Putamen (tissue), 1 donor: ENCODE measurements at places on chromosomes 6 and 20.

DNA sequence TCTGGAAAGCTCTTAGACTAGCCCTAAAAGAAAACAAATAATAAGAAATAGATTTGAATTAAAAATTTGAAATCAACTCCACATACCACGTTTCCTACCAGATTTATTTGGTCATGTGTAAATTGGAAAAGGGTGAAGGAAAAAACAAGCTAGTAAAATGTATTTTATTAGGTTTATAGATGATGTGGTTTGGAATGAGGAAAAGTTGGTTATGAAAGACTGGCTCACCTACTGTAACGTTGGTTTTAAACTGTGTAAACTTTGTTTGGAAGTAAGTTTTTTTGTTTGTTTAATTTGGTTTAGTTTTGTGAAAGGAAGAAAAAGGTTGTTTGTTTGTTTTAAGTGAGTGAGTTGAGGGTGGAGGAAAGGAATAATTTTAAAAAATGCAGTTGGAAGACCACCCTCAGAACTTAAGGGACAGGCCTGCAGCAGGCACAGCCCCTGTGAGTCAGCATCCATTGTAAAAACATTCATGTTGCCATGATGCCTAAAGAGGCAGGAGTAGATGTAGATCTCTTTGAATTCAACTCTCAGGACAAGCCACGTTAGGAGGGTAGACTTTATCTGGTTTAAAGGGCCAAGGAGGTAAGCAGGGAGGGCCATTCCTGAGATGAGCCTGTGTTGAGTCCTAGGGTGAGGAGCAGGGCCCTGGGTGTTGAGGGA, 93.7 kb upstream of the SCGN start:
- no peak for DNase-seq

- no peak for DNase-seq
Observed at GRCh38 chr20:47701612-47702011, 83.7 kb downstream of the SULF2 start.

DNA sequence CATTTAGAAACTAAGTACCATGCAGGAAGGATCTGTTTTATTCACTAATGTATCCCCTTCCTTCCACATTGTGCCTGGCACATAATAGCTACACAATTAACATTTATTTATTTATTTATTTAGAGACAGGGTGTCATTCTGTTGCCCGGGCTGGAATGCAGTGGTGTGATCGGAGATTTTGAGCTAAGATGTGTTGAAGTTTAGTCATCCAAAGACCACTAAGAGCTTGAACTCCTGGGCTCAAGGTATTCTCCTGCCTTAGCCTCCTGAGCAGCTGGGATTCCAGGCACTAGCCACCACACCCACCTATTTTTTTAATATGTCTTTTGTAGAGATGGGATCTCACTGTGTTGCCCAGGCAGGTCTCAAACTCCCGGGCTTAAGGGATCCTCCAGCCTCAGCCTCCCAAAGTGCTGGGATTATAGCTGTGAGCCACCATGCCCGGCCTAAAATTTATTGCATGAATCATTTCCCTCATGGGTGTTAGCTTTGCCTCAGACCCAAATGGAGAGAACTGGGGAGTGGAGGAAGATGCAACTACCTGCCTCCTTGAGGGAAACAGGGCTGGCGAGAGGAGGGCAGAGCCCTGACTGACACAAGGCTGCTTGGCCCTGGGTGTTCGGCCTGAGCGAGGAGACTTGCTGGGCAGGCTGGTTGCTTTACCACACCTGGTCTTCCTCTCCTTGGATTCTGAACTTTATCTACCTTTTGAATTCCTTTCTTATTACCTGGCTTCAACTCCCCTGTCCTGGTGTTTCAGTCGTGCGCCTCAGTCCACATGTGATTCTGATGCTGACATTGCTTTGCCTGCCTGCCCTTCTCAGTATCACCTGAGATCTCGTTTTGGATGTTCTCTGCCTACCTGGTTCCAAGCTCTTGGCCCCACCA, 1.7 kb upstream of the DYNLT1 start:
- DNase-seq, result no peak

- no peak for DNase-seq
Observed at GRCh38 chr6:28811873-28812272, 111.9 kb downstream of the TRIM27 start.

GRCh38 chr20:63552481-63553249, 1.3 kb upstream of the FNDC11 start:
- no peak for DNase-seq

DNA sequence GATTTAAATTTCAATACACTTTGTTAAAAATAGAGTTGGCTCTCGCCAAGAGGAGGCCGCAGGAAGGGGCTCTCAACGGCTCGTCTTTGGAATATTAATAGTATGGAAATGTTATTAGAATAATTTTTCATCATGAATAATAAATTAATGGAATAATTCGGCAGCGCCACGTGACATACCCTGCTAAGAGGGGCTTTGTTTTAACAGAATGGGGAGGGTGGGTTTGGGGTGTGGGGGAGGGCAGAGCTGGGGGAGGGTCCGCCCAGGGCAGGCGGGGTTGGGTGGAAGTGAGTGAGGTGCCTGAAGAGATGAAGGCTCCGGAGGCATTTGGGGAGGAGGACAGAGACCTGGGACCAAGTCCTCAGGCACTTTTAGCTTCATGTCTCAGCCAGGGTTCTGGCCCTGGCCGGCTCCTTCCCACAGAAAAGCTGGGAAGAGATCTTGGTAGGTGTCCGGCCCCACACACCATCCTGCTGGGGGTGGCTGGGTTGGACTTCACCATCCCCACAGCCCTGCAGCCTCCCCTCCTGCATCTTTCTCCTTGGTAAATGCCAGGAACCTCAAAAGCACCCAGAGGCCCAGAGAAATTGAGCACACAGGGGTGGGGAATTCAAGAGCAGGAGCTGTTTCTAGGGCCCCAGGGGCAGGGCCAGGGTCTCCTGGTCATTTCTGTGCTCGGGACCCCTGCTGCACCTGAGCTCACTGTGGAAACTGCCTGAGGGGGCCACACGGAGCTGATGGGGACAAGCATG, 93.6 kb upstream of the BHLHE23 start:
- no peak for DNase-seq

- DNase-seq, result no peak
Observed at GRCh38 chr6:107485157-107485556, 4.8 kb upstream of the SOBP start.

- DNase-seq, result no peak
Observed at GRCh38 chr6:125267806-125268523, 33.8 kb downstream of the HDDC2 start.

DNA sequence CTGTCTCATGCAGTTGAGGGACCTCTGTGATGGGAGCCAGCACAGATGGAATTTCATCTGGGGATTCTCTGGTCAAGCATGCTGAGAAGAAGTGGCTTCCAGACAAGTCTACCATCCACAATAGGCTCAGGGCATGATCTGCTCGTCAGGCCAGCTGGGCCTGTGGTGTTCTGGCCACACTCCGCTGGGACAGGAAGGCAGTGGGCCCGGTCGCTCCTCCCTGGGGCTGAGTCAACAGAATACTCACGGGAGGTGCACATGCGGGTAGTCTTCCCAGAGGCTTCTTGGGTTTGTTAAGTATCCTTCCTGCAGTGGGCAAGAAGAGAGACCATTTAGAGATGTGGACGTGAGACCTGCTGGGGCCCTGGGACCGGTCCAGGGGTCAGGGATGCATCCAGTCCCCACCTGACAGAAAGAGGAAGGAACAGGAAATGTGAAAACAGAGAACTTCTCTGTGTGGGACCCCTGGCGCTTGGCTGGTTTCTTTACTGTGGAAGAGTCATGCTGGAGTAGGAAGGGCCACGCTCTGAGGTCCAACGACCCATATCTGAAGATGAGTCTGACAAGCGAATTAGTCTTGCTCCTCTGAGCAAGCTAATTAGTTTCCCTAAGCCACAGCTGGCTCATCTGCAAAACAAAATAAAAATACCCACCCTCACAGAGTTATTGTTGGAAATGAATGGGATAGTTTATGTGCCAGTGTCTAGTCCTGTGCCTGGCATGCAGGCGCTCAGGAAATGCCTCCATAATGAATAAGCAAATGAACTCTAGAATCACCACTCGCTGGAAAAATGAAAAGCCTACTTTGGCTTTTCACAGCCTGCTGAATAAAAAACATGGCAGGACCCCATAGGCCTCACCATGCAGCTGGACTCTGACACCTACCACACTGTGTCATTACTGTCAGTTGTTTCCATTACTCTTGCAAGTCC, 67.3 kb downstream of the TRAM2 start:
- DNase-seq, result no peak

DNA sequence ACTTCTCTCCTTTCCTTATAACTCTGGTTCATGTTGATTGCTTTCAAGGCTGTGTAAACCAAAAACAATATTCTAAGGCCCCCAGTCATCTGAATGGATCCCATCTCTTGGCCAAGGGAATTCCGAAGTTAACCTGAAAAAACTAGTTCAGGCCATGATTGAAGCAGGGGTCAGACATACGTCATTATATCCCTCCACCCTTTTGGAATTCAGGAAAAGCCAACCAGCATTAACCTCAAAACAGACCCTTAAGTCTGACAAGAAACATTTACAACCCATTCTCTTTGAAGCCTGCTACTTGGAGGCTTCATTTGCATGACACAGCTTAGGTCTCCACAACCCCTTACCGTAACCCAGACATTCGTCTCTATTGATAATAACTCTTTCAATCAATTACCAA, 39.7 kb downstream of the SLC26A8 start:
- DNase-seq, result no peak

- no peak for DNase-seq
Observed at GRCh38 chr6:161009991-161010390, 18.4 kb downstream of the MAP3K4 start.

DNA sequence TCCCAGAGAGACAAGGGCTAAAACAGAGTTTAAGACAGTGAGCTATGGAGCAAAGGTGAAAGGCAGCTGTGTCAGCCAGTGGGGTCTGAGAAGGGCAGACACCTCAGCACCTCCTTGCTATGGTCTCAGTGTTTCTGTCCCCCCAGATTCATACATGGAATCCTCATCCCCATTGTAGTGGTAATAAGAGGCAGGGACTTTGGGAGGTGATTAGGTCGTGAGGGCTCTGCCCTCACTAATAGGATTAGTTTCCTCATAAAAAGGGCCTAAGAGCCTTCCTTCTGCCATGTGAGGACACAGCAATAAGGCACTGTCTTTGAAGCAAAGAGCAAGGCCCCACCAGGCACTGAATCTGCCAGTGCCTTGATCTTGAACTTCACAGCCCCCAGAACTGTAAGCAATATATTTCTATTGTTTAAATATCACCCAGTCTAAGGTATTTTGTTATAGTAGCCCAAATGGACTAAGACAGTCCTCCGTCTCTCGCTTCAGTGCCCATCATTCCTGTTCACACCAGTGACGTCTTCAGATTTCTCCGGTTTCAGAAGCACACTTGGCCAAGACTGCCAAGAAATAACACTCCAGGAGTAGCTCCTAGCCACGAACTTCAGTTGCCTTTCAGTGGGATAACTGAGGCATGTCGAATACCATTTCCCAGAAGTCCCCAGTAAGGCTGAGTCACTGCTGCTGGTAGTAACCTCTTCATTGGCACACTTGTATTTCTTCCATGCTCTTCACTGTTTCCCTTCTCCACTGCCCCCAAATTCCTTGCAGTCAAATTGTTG, 32.8 kb downstream of the SLC13A3 start:
- no peak for DNase-seq

- DNase-seq, result no peak
Observed at GRCh38 chr20:63124092-63124781, 91.7 kb downstream of the YTHDF1 start.

DNA sequence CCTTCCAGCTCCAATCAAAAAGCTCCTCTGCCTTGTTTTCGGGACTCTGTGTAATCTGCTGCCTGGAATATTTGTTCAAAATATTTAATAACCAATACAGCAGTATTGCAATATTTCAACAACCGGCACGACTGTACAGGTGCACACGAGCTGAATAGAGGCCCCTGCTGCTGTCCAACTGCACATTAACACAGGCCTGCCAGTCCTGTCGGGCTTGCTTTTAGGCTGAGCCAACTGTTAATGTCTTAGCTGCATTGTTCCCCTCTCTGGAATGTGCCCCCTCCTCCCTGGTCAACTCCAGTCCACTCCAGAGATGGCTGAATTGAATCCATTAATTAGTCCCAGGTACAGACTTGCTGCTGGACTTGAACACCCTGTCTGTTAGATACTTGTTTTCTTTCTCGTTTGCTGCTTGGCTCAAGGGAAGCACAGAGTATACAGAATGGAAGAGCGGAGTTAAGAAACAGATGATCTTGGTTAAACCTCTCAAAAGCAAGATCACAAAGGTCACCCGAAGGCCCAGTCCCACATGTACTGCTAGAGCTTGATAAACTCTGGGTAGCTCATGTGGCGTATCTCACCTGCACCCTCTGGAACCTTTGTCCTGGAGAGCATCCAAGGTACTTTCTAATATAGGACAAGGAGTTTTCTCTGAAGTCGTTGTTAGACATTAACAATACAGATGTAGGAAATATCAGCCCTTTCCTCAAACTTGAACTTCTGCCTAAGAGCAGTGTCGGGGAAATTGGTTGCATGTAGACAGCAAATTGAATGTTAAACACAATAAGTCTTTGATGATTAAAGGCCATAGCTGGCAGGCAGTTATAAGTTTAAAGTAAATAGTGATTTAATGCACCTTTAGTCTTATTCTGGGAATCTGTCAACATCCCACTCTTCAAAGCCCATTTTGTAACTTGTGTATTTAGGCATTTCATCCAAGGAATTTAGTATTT, 31.9 kb downstream of the SHLD1 start:
- no peak for DNase-seq

DNA sequence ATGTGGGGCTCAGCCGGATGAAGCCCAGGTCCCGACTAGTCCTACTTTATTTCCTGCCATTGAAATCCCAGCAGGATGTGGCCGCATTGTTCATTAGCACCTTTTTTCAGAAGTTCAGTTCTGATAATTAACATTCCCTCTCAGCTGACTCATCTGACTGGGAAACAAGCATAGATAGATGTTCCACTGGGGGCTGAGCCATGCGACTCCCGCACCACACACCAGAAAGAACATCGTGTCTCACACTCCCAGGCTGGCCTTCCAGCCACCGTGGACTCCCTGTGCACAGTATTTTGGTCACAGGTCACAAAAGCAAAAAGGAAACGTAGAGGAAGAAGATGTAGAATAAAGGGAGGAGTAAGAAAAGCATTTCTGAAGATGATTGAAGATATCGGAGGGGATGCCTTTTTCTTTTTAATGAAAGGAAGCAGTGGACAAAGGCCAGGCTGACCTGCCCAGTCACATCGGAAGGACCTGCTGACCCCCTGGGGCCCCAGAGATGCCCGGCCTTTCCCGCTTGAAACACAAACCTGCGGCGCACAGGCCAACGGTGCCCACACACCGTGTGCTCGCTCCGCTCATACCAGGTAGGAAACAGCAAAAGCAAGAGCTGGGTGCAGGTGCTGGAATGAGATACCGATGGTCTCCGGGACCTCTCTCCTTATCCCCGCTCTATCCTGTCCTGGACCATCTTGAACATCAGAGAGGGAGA, 11.8 kb downstream of the RPS6KA2 start:
- no peak for DNase-seq
